ENCODE measurements at places on chromosomes 3 and 15. TPM values are rescaled to one million over a fixed set of nuclear protein-coding genes. Genes with fewer than 3 reads are reported as not detected.

DNA sequence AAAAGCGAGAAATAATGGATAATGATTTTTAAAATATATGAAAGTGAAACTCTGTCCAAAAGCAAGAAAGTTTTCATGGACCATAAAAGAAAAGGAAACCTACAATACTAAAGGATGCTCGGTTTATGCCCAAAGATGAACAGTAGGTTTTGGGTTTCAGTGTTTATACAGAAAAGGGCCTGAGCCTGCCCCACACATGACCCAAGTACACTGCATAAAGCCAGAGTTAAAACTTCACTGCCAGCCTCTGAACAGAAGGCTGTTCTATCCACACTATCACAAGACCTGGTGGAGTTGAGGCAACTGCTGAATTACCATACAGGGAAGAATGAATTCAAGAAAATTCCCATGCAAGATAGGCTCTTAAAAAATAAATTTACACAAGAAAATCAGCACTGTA lies 165.2 kb downstream of the MECOM start:
- DNase-seq, result no peak

SH2D7 gene
- not detected for total RNA-seq

DNA sequence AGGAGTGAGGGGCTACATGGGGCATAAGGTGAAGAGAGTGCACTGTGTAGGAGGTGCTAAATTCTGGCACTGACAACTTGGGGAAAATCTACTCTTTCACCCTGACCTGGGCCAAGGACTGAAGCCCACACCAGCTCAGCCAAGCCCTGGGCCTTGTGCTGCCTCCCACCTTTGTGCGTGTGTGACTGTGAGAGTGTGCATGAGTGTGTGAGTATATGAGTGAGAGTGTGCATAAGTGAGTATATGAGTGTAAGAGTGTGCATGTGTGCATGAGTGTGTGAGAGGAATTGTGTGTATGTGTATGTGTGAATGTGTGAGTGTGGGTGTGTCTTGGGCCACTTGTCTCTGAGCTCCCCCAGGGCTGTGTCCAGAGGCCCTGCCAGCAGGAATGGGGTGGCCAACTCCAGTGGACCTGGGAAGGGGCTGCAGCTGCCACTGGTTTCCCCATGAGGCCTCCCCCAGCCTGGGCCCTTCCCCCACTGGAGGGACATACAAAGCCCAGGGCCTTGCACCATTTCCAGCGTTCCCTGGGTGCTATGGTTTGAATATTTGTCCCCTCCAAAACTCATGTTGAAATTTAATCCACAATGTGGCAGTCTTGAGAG lies 15.2 kb downstream of the C3orf22 start:
- DNase-seq, result no peak

DNA sequence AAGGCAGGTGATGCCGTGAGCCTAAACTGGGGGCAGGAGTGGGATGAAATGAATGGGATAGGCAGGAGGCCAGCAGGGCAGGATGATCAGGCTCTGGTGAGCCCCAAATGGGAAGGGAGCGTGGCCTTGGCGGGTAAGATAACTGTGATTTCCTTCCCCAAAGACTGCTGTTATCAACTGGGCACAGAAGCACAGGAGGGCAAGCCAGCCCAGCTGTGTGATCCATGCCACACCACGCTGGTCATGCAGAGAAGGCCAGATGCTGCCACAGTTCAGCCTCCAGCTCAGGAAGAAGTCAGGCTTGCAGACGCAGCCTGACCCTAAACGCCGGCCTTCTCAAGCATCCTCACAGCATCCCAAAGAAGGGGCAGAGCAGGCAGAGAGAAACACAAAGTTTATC lies 52.1 kb upstream of the GNB5 start:
- DNase-seq, result no peak

- DNase-seq, result no peak
Observed at GRCh38 chr15:73233623-73234022, 135.1 kb downstream of the HCN4 start.

Measured in Right ventricle myocardium inferior (tissue), 1 donor.